ENCODE measurements at places on chromosomes 6 and 20. TPM values are rescaled to one million over a fixed set of nuclear protein-coding genes. Genes with fewer than 3 reads are reported as not detected.

The TNFAIP3 gene
- polyA plus RNA-seq, result 7.8 TPM

The PLCG1 gene
- 112 TPM for polyA plus RNA-seq

The RGS17 gene
- polyA plus RNA-seq, result 2.4 TPM

The C20orf144 gene
- 0.16 TPM for polyA plus RNA-seq

The COX4I2 gene
- 1.5 TPM for polyA plus RNA-seq

The GMPR gene
- polyA plus RNA-seq, result 12.8 TPM

The COL10A1 gene
- 0.33 TPM for polyA plus RNA-seq

- DNase-seq, result no peak
These were observed 98.6 kb downstream of the DACT2 start for GRCh38 chr6:168221000-168221399.

GRCh38 chr6:494394-494793 lies 102.8 kb downstream of the IRF4 start:
- DNase-seq, result no peak

DNA sequence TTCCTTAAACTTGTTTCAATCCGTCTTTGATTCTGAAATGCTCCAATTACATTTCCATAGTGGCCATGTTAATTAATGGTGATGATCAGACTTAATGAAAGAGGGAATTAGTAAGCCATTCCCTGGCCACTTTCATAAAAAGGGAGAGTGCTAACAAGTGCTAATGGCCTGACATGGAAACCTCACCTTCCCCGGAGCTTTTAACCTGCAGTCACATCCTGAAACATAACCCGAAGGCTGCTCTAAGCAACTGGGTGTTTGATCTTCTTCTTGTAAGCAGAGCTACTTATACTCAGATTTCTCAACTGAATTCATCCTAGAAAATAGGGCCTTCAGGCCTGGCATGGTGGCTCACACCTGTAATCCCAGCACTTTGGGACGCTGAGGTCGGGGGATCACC lies 67.1 kb upstream of the ZMYND8 start:
- no peak for DNase-seq

DNA sequence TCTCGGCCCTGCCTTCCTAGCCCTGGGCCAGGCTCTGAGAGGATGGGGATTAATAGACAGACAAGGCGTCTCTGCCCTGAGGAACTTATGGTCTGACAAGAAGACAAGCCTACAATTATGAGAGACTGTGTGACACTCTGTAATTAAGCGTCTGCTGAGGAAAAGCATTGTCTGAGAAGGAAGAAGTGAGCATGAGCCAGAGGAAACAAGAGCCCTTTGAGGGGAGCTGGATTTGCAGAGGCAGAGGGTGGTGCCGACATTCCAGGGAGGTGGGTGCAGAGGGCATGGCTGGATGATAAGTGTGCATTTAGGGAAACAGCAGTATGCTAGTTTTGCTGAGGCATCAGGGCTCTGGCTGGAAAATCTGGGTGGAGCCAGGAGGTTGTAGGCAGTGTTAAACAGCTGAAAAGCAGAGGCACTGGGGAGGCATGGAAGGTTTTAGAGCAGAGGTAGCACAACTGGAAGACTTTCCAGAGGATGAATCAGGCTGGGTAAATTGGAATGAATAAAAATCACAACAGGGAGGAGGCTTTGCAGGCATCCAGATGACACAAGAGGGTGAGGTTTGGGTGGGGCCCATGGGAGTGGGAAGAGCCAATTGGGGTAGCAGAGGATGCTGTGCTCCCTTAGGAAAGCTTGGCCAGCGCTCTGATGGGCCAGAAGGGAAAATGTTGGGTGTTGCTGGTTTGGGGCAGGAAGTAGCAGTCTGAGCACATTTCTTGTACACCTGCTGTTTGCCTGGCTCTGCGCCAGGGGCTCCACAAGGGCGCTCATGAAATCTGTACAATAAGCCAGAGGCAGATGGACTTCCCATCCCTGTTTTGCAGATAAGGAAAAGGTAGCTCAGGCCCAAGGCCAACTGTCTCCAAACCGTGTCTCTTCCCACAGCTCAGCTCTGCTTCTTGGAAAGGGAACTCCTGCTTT lies 74.0 kb upstream of the MYL9 start:
- no peak for DNase-seq

DNA sequence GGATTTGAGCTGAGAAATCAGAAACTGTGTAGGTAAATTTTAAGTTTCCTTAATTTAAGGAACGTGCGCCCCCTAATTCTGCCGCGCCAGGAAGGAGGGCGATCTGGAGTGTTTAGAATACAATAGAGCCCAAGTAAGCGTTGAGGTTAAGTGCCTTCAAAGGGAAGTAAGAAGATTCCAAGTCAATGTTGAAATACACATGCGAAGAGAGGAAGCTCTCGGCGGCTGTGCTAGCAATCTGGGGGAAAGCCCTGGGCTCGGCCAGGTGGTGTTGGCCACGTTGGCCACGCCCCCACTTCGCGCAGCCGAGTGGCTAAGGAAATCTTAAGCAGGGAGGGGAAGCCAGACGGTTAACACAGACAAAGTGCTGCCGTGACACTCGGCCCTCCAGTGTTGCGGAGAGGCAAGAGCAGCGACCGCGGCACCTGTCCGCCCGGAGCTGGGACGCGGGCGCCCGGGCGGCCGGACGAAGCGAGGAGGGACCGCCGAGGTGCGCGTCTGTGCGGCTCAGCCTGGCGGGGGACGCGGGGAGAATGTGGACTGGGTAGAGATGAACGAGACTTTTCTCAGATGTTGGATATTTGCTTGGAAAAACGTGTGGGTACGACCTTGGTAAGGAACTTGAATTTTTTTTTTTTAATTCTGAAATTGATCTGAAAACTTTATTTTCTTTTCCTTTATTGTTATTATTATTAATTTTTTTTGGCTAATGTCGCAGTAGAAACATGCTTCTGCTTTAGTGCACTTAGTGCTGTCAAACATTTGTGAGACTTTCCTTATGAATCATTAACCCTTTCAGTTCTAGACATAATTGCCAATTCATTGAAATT lies at the start of gene PRDM1:
Gene PRDM1 (plus strand): TSS at position 353 of the 830 bp plus-strand sequence. CDS start 218 bp downstream, at position 571.
- no peak for DNase-seq

DNA sequence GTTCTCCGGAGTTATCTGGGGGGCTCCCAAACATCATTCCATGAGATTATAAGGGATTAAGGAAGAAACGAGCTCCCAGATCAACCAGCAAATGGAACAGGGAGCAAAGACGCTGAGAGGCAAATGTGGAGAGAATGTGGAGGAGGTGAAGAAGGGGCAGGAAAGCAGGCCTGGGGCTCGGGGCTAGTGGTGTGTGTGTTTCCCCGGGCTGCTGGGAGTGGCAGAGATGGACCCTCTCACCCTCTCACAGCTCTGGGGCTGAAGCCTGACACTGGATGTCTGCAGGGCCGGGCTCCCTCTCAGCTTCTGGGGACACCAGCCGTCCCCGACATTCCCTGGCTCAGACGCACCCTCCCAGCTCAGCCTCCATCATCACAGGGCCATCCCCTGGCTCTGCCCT lies 212.6 kb downstream of the THBS2 start:
- DNase-seq, result no peak

DNA sequence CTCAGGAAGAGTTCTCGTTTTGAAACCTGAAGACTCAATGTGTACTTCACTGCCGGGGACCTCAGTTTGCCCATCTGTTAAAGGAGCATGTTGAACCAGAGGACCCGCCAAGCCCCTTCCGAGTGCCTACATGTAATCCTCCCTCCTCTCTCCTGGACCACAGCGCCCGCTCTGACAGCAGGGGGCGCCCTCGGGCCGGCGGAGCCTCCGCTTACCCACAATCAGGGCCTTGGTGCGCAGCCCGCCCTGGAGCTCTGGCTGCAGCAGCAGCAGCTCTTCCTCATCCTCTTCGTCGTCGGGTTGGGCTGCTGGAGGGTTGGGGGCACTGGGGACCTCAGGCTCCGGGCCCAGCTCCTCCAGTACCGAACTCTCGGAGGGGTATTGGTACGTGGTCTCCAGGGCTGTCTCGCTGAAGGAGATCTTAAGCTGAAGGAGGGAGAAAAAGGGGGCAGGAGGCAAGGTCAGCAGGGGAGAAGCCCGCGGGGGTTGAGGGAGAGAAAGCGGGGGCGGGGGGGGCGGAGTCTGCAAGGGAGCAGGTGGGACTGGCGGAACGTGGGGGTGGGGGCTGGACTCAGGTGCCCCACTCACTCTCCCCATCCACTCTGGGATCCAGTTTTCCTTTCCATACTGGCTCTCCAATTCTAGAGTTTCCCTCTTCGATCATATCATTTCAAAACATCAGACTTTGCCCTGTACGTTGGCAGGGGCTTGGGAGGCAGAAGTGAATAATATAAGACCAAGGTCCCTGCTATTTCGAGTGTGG lies 6.3 kb upstream of the DHX16 start:
- no peak for DNase-seq

DNA sequence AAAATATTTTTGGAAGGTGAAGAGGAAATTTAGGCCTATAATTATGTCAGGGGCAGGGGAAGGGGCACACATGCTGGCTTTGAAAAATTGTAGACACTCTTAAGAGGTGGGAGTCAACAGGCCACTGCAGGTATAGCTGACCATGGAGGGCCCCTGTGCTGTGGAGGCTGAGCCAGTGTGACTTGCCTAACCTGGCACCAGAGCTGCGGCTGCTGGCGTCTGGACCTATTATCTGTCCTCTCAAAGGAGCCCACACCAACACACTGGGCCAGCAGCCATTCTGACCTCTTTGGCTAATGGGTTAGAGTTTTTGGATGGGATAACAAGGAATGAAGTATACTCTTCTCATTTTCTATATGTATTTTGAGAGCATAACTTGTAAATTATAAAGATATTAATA lies 4.5 kb downstream of the GID8 start:
- no peak for DNase-seq

GRCh38 chr6:163460307-163460782 lies 45.8 kb downstream of the QKI start:
- DNase-seq, result no peak

GRCh38 chr6:167762259-167762962 lies 64.3 kb upstream of the AFDN start:
- no peak for DNase-seq

DNA sequence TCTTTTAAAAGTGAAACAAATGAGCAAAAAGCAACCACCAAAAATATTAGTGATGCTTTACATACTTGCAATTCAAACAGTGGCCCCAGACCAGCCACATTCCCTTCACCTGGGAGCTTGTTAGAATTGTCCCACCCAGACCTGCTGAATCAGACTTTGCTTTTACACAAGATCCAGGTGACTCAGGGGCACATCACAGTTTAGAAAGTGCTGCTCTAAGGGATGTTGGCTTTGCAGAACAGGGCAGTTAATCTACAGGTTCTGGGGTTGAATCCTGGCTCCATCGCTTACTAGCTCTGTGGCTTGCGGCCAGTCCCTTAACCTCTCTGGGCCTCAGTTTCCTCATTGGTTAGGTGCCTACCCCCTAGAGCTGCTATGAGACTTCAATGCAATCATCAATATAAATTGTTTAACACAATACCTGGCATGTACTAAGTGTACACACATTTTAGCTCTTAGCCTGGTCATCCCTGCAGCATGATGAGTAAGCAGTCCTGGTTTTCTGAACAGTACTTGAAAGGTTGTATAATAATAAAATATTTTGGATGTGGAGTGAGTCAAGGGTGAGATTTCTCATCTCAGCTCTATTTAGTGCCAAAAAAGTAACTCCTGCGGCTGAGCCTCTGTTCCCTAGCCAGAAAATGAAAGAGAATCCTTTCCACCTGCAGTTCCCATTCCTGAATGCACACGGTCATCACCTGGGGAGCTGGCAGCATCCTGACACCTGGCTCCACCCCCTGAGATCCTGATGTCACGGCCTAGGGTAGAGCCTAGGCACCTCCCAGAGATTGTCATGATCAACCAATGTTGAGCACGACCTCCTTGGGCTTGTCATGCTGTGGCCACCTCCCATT lies 162.7 kb downstream of the ANKRD60 start:
- DNase-seq, result no peak

DNA sequence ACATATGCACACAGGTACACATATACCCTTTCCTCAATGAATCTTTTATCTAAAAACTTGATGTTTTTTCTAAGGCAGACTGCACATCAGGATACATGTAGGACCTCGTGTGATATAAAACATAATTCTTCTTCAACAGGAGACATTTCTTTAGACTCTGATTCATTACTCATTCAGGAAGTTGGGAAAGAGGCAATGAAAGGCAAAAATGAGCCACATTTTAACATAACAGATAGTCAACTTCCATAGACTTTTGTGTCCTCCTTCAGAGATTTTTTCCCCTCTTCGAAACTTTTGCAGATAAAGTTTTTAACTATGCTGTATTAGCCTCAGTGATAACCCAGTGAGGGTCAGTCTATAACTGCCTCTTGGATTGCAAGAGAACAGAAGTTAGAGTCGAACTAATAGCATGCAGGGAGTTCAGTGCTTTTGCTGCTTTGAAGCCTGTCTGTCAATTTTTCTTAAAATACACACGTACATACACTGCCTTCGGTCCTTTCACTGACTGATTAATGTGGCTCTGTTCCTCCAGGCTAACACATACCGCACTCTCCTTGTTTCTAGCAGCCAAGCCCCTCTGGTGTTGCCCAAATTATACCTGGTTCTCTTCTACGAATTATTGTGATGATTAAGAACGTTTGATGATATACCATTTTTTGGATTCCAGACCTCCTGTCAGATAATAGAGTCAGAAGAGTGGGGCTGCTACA lies 562.5 kb upstream of the MAP3K7 start:
- DNase-seq, result no peak

- no peak for DNase-seq
These were observed 82.4 kb downstream of the MAFB start for GRCh38 chr20:40606660-40607059.

DNA sequence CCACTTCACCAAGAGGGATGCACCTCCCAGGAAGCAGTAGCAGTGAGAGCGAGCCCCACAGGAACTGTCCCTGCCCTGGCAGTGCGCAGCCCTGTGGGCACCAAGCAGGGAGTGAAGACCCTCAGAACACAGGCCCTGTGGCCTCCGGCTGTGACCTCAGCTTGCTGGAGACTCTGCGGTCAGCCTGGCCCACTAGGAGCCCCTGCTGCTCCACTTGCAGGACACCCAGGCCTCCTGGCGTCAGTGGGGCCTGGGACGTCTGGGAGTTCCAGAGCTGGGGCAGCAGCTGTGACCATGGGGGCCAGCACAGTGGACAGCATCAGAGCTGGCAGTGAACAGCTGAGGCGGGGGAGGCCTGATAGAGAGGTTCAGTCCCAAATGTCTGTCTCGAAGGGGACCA lies 28.3 kb downstream of the PXDC1 start:
- no peak for DNase-seq

DNA sequence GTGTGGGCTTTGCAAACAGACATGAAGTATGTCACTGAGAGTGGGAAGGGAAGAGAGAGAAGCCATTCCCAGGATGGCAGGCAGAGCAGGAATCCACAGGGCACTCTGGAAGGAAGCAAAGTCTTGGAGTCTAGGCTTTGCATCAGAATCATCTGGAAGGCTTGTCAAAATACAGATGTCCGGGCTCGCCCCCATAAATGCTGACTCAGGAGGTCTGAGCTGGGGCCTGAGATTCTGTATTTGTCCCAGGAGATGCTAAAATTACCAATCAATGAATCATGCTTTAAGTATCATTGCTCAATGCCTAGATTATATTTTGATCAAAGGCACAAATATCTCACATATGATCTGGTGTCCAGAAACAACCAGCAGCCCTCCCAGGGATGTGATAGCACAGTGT lies 46.3 kb upstream of the PTPRT start:
- DNase-seq, result no peak

GRCh38 chr6:119594907-119595306 lies 245.3 kb upstream of the MAN1A1 start:
- no peak for DNase-seq

GRCh38 chr6:166413491-166413951 lies 30.8 kb upstream of the MPC1 start:
- DNase-seq, result no peak

All from right renal cortex interstitium (tissue), 3 donors.